Breast epithelium (tissue), 4 donors: ENCODE measurements at places on chromosomes 16 and 17.
A peak's percentile ranks its signal among the peaks of the same experiment; 100 is the strongest.

DNA sequence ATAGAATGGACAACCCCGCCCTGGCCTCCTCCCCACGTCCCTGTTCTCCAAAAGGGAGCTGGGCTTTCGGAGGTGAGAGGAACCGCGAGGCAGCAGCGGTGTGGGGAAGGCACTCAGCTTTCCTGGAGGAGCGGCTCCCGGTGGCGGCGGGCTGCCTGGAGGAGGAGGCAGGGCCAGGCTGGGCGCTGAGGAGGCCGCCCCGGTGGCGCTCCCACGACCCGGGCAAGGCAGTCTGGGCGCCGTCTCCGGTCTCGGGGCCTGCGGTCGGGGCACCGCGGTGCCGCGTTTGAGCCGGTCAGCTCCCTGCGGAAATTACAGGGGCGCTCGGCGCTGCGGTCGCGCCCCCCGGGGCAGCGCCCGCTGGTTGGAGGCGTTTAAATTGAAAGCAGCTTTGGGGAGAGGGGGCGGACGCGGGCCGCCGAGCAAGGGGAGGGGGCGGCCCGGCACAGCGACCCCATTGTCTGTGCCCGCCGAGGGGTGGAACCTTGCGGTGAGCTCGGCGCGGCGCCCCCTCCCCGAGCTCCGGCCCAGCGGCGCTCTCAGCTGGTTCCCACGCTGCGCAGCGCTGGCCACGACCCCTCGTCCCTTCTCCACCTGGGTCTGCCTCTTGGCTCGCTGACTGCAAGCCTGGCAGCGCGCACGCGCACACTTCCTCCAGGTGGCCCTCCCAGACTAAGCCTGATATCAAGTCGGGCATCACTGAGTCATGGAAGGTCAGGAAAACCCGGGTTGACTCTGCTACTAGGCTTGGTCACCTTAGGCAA is 58.7 kb upstream of the DLX4 start:
- peak overlapping the region; percentile 41 for H3K4me3 ChIP-seq
- H3K4me1 ChIP-seq, result no peaks in the 10 kb centered on the region
- no peak for DNase-seq
- H3K27me3 ChIP-seq, result peaks cover 7% of the 10 kb centered on the region
- H3K27ac ChIP-seq, result no peak overlapping the region

DNA sequence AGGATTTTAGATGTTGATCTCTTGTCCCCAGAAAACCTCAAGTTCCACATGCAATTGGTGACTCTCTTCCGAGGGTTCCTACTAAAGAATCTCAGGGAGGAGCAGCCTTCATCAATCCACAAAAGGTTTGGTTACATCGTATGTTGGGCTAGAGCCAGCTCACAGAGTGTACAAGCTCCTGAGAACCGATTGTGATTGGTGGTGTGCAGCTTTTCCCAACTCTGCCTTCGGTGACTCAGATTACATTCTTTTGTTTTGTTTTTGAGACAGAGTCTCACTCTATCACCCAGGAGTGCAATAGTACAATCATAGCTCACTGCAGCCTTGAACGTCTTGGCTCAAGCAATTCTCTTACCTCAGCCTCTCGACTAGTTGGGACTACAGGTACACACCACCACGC is 172.4 kb downstream of the PMP22 start:
- no peak overlapping the region for H3K27ac ChIP-seq
- H3K36me3 ChIP-seq, result no peaks in the 10 kb centered on the region
- H3K27me3 ChIP-seq, result no peaks in the 10 kb centered on the region

DNA sequence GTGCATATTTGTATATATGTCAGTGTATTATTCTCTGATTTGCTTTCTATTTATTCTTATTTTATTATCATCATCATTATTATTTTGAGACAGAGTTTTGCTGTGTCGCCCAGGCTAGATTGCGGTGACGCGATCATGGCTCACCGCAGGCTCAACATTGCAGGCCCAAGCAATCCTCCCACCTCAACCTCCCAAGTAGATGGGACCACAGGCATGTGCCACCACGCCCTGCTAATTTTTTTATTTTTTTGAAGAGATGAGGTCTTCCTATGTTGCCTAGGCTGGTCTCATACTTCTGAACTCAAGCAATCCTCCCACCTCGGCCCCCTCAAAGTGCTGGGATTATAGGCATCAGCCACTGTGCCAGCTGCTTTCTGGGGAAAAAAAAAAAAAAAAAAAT is 8.4 kb upstream of the ARHGAP17 start:
- DNase-seq, result no peak
- no peak overlapping the region for H3K4me3 ChIP-seq

DNA sequence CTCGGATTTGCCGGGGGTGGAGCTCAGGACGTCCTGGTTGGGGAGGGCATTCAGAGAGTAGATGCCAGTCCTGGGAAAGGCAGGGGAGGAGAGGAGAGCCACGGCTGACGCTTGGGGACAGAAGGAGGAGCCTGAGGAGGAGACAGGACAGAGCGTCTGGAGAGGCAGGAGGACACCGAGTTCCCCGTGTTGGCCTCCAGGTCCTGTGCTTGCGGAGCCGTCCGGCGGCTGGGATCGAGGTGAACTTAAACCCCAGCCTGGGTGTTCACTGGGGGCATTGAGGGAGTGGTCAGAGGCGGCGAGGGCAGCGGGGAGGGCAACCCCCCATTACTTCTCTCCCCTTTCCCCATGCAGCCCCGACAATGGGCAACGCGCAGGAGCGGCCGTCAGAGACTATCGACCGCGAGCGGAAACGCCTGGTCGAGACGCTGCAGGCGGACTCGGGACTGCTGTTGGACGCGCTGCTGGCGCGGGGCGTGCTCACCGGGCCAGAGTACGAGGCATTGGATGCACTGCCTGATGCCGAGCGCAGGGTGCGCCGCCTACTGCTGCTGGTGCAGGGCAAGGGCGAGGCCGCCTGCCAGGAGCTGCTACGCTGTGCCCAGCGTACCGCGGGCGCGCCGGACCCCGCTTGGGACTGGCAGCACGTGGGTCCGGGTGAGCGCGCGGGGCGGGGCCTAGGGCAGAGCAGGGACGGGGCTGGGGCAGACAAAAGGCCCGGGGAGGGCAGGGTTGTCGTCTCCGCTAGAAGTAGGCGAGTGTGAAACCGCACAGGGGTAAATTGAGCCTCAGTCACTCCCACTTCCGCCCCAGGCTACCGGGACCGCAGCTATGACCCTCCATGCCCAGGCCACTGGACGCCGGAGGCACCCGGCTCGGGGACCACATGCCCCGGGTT is 3.7 kb downstream of the NOL3 start:
- peak; percentile 81 for DNase-seq
- no peaks in the 10 kb centered on the region for H3K36me3 ChIP-seq
- peak overlapping the region; percentile 75 for H3K4me3 ChIP-seq
- peaks cover 5% of the 10 kb centered on the region for H3K4me1 ChIP-seq
- peak overlapping the region; percentile 96 for H3K27ac ChIP-seq

DNA sequence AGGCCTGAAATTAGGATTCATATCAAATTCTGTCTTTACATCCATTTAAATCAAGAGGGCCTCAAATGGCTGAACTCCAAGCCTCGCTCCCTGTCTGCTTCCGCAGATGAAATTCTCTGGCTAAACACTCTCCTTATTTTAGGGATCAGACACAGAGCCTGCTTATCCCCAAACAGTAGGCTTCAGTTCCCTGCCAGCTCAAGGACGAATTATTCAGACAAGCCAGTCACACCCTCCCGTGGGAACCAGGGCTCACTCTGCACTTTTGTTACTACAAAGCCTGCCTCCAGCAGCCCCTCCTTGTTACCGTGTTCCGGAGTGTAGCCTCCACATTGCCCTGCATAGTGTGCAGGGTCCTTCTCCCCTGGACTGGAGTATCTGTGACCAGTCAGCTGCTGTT is 46.6 kb upstream of the LCMT1 start:
- H3K27me3 ChIP-seq, result no peaks in the 10 kb centered on the region
- H3K36me3 ChIP-seq, result no peaks in the 10 kb centered on the region
- no peak overlapping the region for H3K4me3 ChIP-seq

GRCh38 chr17:42191275-42191608 is 3.1 kb downstream of the GHDC start:
- H3K4me1 ChIP-seq, result peaks cover 7% of the 10 kb centered on the region
- DNase-seq, result no peak
- no peaks in the 10 kb centered on the region for H3K36me3 ChIP-seq
- no peak overlapping the region for H3K4me3 ChIP-seq

- peak overlapping the region; percentile 84 for H3K27ac ChIP-seq
- peak overlapping the region; percentile 69 for H3K4me3 ChIP-seq
- no peaks in the 10 kb centered on the region for H3K4me1 ChIP-seq
- no peak for DNase-seq
- H3K36me3 ChIP-seq, result no peaks in the 10 kb centered on the region
Observed at GRCh38 chr17:17043461-17044271, 1.4 kb downstream of the MPRIP start.

DNA sequence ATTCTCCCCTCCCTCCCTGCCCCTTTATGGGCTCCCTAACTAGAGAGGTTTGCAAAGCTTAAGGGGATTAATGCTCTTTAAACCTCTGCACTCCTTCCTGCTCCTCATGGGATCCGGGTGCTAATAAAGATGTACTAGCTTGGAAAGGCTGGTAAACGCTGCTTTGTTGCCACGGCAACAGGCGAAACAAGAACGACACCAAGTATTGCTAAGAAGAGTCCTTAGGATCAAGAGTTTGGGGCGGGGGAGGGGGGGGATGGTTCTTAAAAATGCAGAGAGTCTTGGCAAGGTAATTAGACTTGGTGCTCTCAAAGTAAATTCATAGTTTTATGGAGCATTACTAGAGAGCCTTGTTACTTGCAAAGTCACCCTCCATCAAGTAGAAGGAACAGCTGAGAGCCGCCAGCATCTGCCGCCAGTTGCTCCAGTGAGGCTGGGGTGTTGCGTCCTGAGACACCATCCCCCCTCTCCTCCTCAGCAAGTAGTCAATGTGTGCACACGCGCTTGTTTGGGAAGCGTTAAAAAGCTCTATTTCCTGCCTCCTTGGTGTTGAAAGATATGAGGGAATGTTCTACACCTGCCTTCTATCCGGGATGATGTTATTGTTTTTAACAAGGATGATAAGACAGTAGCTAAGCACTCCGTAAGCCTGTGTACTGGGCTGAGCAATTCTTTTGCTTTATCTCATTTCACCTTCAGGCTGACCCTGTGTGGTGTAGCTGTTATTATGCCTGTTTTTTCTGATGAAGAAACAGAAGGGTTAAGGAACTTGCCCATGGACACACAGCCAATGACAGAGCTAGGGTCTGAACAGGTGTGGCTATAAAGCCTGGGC is 190.9 kb downstream of the CCDC182 start:
- H3K36me3 ChIP-seq, result no peaks in the 10 kb centered on the region
- H3K27ac ChIP-seq, result no peak overlapping the region
- H3K4me1 ChIP-seq, result no peaks in the 10 kb centered on the region

DNA sequence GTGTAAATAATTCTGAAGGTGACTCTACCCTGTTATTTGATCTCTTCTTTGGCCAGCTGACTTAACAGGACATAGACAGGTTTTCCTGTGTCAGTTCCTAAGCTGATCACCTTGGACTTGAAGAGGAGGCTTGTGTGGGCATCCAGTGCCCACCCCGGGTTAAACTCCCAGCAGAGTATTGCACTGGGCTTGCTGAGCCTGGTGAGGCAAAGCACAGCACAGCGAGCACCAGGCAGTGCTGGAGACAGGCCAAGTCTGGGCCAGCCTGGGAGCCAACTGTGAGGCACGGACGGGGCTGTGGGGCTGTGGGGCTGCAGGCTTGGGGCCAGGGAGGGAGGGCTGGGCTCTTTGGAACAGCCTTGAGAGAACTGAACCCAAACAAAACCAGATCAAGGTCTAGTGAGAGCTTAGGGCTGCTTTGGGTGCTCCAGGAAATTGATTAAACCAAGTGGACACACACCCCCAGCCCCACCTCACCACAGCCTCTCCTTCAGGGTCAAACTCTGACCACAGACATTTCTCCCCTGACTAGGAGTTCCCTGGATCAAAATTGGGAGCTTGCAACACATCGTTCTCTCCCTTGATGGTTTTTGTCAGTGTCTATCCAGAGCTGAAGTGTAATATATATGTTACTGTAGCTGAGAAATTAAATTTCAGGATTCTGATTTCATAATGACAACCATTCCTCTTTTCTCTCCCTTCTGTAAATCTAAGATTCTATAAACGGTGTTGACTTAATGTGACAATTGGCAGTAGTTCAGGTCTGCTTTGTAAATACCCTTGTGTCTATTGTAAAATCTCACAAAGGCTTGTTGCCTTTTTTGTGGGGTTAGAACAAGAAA is 5.1 kb downstream of the STH start:
- no peak overlapping the region for H3K27ac ChIP-seq
- no peaks in the 10 kb centered on the region for H3K4me1 ChIP-seq
- H3K27me3 ChIP-seq, result no peaks in the 10 kb centered on the region
- no peaks in the 10 kb centered on the region for H3K36me3 ChIP-seq
- DNase-seq, result peak; percentile 63
- no peak overlapping the region for H3K4me3 ChIP-seq

- H3K27me3 ChIP-seq, result no peaks in the 10 kb centered on the region
- no peak overlapping the region for H3K4me3 ChIP-seq
- no peak overlapping the region for H3K27ac ChIP-seq
- H3K4me1 ChIP-seq, result no peaks in the 10 kb centered on the region
- DNase-seq, result no peak
Observed at GRCh38 chr16:13158427-13158826, 257.0 kb downstream of the SHISA9 start.

DNA sequence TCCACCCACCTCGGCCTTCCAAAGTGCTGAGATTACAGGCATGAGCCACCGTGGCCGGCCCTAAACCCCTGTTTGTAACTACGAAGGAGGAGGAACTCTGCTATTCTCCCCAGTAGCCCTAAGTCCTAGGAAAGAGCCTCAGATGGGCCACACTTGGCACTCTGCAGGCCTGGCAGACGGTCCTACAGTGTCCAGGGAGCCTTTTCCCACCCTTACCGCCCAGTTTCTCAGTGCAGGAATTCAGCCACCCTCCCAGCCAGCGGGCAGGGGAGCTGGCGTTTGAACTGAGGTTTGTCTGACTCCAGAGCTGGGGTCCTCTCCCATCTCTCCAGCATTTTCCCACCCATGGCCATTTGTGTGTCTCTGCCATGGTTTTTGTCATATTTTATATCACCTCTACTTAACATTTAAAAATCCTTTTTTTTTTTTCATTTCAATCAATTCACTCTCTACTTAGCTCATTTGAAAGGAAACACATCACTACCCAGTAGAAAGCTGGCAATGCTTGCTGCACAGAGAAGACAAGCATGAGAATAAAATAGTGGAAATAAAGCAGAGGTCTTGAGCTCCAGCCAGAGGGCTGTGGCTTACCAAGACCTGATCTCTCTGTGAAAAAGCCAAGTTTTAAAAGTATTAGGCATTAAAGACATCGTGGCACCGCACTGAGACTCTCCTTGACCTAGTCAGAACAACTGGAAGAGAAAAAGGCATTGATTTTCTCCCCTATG is 34.9 kb downstream of the BCO1 start:
- no peak for DNase-seq
- no peaks in the 10 kb centered on the region for H3K27me3 ChIP-seq
- no peak overlapping the region for H3K27ac ChIP-seq
- H3K4me1 ChIP-seq, result no peaks in the 10 kb centered on the region

GRCh38 chr17:72920513-72920912 is 172.0 kb downstream of the SLC39A11 start:
- no peak overlapping the region for H3K27ac ChIP-seq
- DNase-seq, result no peak
- no peaks in the 10 kb centered on the region for H3K4me1 ChIP-seq

DNA sequence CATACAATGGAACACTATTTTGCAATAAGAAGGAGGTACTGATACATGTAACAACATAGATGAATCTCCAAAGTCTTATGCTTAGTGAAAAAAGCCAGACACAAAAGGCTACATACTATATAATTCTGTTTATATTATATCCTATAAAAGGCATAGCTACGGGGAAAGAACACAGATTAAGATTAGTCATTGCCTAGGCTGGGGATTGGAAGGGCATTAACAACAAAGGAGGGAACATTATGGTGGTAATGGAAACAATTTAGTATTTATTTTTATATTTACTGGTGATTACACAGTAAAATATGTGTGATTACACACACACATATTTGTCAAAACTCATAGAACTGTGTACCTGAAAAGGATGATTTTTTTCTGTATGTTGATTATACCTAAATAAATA is 278.1 kb downstream of the ZFHX3 start:
- no peaks in the 10 kb centered on the region for H3K4me1 ChIP-seq
- no peaks in the 10 kb centered on the region for H3K36me3 ChIP-seq
- DNase-seq, result no peak
